NCI-H345 (cell line): ENCODE measurements at places on chromosomes 5 and 9.
A peak's percentile ranks its signal among the peaks of the same experiment; 100 is the strongest.

DNA sequence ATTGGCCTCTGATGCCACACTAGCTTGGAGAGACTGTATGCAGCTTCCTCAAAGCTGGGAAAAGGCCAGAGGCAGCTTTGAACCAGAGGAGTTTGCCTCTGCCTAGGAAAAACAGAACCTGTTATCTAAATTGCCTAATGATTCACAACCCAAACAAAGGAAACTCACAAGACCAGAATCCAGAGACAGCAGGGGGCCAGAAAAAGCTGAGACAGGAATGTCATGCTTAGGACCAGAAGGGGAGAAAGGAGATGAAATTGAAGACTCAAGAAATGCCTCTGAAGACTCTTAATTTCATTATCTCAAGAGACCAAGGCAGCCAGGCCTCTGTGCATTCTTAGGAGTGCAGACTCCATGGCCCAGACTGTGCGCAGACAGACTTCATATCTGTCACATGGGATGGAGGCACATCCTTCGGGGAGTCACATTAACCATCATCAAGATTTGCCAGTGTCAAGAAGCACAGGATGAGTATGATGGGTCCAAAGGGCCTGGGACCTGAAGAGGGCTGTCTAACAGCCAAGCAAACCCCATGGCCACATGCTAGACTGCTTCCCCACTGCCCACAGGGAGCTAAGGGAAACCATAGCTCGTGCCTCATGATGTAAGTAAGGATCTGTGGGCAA lies 57.3 kb downstream of the ARSB start:
- no peak for DNase-seq

GRCh38 chr5:111995701-111996100 lies 238.7 kb upstream of the NREP start:
- no peak for DNase-seq

GRCh38 chr9:112559629-112560413 lies 73.2 kb downstream of the KIAA1958 start:
- DNase-seq, result no peak

GRCh38 chr5:177957241-177957640 lies 38.8 kb downstream of the PROP1 start:
- no peak for DNase-seq

GRCh38 chr5:143376911-143377813 lies 26.3 kb downstream of the NR3C1 start:
- DNase-seq, result peak; percentile 57

GRCh38 chr5:134749415-134749814 lies 9.2 kb upstream of the DDX46 start:
- no peak for DNase-seq
